ENCODE measurements at places on chromosomes 12 and 14.
A peak's percentile ranks its signal among the peaks of the same experiment; 100 is the strongest.

DNA sequence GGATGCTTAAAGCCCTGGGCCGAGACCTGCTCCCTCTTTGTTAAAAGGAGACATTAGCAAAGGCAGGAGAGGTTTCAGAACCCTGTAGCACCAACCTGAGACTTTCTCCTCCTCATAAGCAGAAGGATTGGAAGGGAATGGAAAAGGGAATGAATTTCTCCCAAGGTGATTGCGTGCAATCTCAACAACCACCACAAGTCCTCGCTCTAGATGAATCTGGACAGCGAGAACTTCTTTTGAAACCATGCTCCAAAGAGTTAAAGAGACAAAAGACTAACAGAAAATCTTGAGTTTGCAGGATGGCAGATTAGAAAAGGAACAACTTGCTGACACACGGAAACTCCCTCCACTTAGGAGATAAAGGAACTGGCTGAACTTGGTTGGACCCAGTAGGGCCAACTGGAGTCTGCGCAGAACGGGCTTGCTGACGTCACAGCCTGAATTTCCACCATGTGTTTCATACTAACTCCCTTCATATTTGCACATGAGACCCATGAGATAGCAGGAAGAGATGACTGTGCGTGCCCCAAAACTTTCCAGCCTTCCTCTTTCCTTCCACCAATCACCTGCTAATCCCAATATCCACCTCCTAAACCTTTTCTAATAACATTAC, 137.0 kb downstream of the PTPN11 start:
- H3K27me3 ChIP-seq: no peaks in the 10 kb centered on the region
- no peak for DNase-seq
- no peaks in the 10 kb centered on the region for H3K4me1 ChIP-seq
- H3K4me3 ChIP-seq: no peak overlapping the region
- H3K36me3 ChIP-seq: no peaks in the 10 kb centered on the region

GRCh38 chr14:38290601-38291188, 34.8 kb upstream of the CLEC14A start:
- no peak for DNase-seq
- H3K4me1 ChIP-seq: no peaks in the 10 kb centered on the region
- no peaks in the 10 kb centered on the region for H3K27me3 ChIP-seq
- H3K27ac ChIP-seq: no peak overlapping the region
- no peaks in the 10 kb centered on the region for H3K36me3 ChIP-seq

DNA sequence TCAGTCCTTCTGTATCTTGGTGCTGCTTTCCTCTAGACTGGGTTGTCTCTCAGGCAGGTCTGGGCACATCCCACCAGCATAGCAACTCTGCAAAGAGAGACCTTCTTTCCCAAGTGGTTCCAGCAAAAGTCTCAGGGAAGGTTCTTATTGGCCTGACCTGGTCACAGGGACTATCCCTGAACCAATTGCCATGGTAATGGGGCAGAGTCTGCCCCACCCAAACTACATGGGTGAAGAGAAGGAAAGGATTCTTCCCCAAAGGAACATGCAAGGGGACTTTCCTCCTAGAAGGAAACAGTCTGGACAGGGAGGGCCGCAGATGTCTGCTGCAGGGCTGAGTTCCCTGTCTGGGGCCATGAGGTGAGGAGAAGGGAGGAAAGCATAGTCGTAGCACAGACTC, 122.2 kb upstream of the NCOR2 start:
- no peaks in the 10 kb centered on the region for H3K27me3 ChIP-seq
- H3K27ac ChIP-seq: no peak overlapping the region
- peaks cover 16% of the 10 kb centered on the region for H3K4me1 ChIP-seq
- no peak for DNase-seq

GRCh38 chr12:50933459-50934124, 18.8 kb upstream of the HIGD1C start:
- no peak overlapping the region for H3K27ac ChIP-seq
- no peaks in the 10 kb centered on the region for H3K4me1 ChIP-seq
- no peak overlapping the region for H3K4me3 ChIP-seq
- no peaks in the 10 kb centered on the region for H3K36me3 ChIP-seq

GRCh38 chr12:122421187-122421820, 1.2 kb downstream of the CLIP1 start:
- DNase-seq: no peak
- H3K27ac ChIP-seq: peak overlapping the region; percentile 73
- peaks cover 19% of the 10 kb centered on the region for H3K4me1 ChIP-seq
- no peaks in the 10 kb centered on the region for H3K36me3 ChIP-seq
- no peaks in the 10 kb centered on the region for H3K27me3 ChIP-seq
- peak overlapping the region; percentile 96 for H3K4me3 ChIP-seq

- no peaks in the 10 kb centered on the region for H3K36me3 ChIP-seq
- H3K27me3 ChIP-seq: no peaks in the 10 kb centered on the region
- H3K4me3 ChIP-seq: no peak overlapping the region
- no peak overlapping the region for H3K27ac ChIP-seq
- DNase-seq: no peak
These were observed 19.7 kb upstream of the DUSP16 start for GRCh38 chr12:12582193-12582881.

DNA sequence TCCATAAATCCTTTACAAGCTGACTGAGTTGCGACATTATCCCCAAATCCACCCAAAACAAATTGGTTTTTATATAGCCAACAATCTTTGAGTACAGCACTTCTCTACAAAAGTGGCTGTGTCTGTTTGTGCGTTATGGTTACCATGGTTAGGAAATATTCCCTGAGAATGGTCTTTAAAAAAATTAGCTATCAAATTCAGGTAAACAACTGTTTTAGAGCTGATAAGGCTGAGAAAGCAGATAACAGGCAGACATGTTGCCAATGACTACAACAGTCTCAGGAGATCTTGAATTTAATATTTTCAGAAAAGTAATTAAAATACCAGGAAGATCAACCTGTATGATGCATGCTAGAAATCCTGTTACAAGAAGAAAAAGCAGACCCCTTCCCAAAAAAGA, 248.0 kb downstream of the RASSF9 start:
- H3K36me3 ChIP-seq: no peaks in the 10 kb centered on the region
- H3K4me1 ChIP-seq: no peaks in the 10 kb centered on the region
- H3K4me3 ChIP-seq: no peak overlapping the region
- H3K27ac ChIP-seq: no peak overlapping the region

GRCh38 chr12:103879048-103879692, 38.1 kb upstream of the NT5DC3 start:
- H3K27ac ChIP-seq: no peak overlapping the region
- H3K27me3 ChIP-seq: no peaks in the 10 kb centered on the region
- peaks cover 4% of the 10 kb centered on the region for H3K4me1 ChIP-seq
- no peak overlapping the region for H3K4me3 ChIP-seq
- no peak for DNase-seq
- H3K36me3 ChIP-seq: no peaks in the 10 kb centered on the region

DNA sequence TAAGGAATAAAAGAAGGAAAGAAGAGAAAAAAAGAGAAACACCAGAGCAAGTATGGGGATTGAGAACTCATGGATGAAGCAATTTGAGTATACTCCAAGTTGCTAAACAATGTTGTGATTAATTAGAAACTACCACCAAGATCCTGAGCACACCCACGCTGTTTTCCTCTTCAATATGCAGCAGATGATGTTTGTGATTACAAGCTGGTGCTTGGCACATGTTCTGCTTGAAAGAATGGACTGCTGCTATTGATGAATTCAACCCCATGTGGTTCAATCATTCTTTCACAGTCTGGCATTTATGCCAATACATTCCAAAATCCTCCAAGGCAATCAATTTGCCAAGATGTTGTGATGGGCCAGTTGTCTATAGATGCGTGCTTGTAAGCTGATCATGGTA, 146.8 kb downstream of the SLC2A13 start:
- no peaks in the 10 kb centered on the region for H3K4me1 ChIP-seq
- no peak overlapping the region for H3K27ac ChIP-seq
- no peaks in the 10 kb centered on the region for H3K36me3 ChIP-seq
- H3K4me3 ChIP-seq: no peak overlapping the region

GRCh38 chr14:68331426-68331825, 461.4 kb downstream of the ZFP36L1 start:
- H3K4me3 ChIP-seq: no peak overlapping the region
- no peaks in the 10 kb centered on the region for H3K4me1 ChIP-seq
- DNase-seq: no peak
- H3K27ac ChIP-seq: no peak overlapping the region

GRCh38 chr12:118064608-118065007, 3.6 kb upstream of the WSB2 start:
- no peak for DNase-seq
- peaks cover 15% of the 10 kb centered on the region for H3K4me1 ChIP-seq
- no peak overlapping the region for H3K4me3 ChIP-seq
- H3K27ac ChIP-seq: no peak overlapping the region
- no peaks in the 10 kb centered on the region for H3K36me3 ChIP-seq

DNA sequence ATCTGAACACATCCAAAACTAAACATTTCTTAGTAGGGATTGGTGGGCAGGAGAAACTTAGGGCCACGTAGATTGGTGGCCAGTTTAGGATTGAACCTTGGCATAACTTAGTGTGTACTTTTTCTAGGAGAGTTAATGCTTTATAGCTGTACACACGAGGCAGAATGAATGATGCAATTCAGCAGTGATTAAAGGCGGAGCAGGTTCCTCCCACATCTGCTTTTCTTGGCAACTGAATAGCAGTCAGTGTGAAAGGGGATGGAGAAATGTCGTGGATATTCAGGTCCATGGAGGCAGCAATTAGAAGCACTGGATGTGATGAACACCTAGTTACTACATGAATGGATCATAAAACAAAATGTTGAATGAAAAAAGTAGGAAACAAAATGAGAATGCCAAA, 493.8 kb downstream of the FUT8 start:
- H3K27me3 ChIP-seq: no peaks in the 10 kb centered on the region
- H3K4me1 ChIP-seq: no peaks in the 10 kb centered on the region
- no peak overlapping the region for H3K4me3 ChIP-seq
- no peak for DNase-seq

DNA sequence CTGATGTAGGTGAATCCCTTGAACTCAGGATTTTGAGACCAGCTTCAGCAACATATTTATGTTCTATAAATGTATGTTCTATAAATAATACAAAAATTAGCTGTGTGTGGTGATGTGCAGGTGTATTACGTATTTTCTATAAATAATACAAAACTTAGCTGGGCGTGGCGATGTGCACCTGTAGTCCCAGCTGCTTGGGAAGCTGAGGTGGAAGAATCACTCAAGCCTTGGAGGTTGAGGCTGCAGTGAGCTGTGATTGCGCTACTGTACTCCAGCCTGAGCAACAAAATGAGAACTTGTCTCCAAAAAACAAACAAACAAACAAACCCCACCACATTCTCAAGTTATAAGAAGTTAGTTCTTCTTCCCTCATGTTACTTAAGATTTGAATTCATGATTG, 39.5 kb downstream of the GABARAPL1 start:
- no peaks in the 10 kb centered on the region for H3K4me1 ChIP-seq
- H3K27ac ChIP-seq: no peak overlapping the region
- no peak overlapping the region for H3K4me3 ChIP-seq
- DNase-seq: no peak
- H3K36me3 ChIP-seq: no peaks in the 10 kb centered on the region
- H3K27me3 ChIP-seq: no peaks in the 10 kb centered on the region

DNA sequence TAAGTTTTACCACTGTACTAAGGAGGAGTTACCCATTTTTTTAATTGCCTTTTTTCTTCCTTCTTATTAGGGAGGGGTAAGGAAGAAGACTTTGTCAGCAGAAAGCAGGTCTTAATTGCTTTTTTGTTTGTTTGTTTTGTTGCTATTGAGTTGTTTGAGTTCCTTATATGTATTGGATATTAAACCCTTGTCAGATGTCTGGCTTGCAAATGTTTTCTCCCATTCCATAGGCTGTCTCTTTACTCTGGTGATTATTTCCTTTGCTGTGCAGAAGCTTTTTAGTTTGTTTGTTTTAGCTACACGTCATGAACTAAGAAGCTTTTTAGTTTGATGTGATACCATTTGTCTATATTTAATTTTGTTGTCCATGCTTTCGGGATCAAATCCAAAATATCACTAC, 13.3 kb downstream of the SPIC start:
- H3K4me3 ChIP-seq: no peak overlapping the region
- H3K4me1 ChIP-seq: no peaks in the 10 kb centered on the region
- H3K27me3 ChIP-seq: no peaks in the 10 kb centered on the region
- no peak overlapping the region for H3K27ac ChIP-seq

- H3K27me3 ChIP-seq: no peaks in the 10 kb centered on the region
- H3K27ac ChIP-seq: no peak overlapping the region
- H3K36me3 ChIP-seq: no peaks in the 10 kb centered on the region
These were observed 29.4 kb downstream of the NPC2 start for GRCh38 chr14:74463697-74464096.

DNA sequence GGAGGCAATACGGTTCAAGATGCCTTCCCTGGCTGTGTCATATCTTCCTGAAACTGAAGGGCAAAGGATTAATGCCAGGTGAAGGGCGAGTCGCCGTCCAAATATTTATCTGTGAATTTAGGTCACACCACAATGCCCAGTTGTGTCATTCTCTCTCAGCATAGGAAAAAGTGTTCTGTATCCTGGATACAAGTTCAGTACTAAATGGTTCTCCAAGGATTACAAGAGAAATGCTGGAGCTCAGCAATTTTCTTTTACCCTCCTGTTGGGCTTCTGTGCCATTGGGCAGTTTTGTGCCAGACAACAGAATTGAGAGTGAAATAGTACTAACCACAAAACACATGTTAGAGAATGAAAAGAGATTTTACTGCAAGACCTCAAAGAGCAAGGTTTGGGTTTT, 493.9 kb downstream of the EGLN3 start:
- no peaks in the 10 kb centered on the region for H3K4me1 ChIP-seq
- no peak overlapping the region for H3K4me3 ChIP-seq
- H3K27ac ChIP-seq: no peak overlapping the region
- H3K36me3 ChIP-seq: no peaks in the 10 kb centered on the region
- no peak for DNase-seq

DNA sequence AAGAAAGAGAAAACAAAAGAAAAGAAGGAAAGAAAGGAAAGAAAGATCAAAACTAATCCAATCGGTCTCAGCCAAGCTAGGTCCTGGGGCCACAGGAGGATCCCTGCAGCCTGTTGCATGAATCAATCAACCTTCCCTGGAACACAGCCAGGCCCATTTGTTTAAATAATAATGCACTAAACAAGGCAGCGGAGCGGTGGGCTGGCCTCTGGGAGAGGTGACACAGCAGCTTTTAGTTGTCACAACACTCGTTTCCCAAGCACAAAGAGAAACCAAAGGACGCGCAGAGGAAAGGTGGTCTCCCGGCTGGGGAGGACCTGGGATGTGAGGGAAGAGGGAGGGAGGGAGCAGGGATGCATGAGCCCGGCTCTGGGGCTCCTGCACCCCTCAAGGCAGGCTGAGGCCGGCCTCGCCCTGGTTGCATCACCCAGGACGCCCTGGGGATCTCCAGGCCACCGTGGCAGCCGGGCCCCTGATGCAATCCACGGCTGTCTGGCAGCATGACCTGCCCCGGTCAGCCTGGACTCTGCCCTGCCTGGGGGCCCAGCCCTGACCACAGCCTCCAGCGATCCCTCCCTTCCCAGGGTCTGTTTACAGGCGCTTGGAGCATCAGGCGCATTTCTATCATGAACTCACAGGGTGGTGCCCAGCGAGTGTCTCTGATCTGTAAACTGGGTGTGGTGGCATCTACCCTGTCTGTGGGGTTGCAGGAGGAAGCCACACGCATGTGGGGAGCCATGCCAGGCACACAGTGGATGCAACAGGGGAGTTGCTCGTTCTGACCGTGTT, 32.5 kb downstream of the MMP17 start:
- no peaks in the 10 kb centered on the region for H3K36me3 ChIP-seq
- H3K27me3 ChIP-seq: no peaks in the 10 kb centered on the region
- H3K4me1 ChIP-seq: peaks cover 7% of the 10 kb centered on the region
- no peak overlapping the region for H3K4me3 ChIP-seq
- H3K27ac ChIP-seq: peak overlapping the region; percentile 11

- H3K36me3 ChIP-seq: no peaks in the 10 kb centered on the region
- H3K4me3 ChIP-seq: no peak overlapping the region
- H3K4me1 ChIP-seq: no peaks in the 10 kb centered on the region
- no peaks in the 10 kb centered on the region for H3K27me3 ChIP-seq
These were observed 34.6 kb downstream of the NCKAP5L start for GRCh38 chr12:49793620-49794019.
